ENCODE measurements at places on chromosomes 7 and 10.

DNA sequence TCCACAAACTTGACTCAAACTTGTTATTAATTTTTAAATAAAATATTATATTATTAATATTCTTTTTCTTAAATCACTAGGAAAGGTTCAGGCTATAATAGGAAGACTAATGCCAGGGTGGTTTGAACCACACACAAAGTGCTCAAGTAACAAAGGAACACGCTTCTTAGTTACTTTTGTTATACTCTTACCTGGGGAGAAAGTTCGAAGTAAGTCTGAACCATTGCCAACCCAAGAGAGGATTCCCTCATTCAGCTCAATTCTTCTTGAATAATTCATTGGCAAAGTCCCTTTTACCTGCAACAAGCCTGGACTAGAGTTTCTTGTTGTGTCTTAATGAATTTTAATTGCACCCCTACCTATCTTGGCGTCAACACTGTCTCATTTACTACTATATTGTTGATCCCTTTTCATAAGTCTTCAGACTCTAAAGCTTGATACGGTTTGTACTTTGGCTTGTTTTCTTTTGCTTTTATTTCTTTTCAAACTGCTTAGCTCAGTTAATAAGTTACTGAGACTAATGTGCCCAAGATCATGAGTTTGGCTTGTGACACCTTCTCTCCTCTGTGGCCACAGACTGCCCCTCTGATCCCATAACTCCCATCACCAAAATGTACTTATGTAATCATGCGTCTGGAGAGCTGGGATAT, 10.2 kb upstream of the C10orf67 start:
- no peak for DNase-seq

GRCh38 chr7:47406801-47407129, 175.1 kb downstream of the TNS3 start:
- no peak for DNase-seq

- DNase-seq: no peak
Observed at GRCh38 chr10:72093450-72093849, 5.1 kb upstream of the SPOCK2 start.

- no peak for DNase-seq
Observed at GRCh38 chr7:136523571-136523970, 344.9 kb upstream of the CHRM2 start.

DNA sequence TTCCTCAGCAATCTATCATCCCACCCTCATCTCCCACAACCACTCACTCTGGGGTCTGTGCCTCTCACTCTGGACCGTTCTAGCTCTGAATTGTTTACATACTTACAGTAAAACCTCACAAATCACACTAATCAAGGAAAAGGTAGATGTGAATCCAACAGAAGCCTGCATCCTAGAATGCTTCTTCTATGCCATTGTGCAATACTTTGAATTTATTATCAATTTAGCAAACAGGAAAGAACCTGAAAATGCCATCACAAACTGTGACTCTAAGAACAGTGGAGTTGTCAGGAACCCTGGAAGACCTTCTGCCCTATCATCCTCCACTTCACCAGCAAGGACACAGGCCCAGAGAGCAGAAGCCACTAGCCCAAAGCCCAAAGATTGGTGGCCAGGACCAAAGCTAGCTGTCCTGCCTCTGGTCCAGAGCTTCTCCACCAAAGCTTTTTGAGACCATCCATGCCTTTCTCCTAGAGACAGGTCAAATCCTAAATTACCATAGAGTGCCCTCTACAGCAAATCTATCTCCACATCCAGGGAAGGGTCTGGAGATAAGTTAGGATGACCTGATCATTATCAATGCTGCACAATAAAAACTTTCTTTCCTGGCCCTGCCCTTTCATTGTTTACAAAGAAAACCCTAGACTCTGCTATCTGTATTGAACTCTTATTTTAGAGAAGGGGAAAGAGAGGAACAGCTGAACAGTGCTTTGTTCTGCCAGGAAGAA, 2.4 kb downstream of the SORBS1 start:
- DNase-seq: no peak

DNA sequence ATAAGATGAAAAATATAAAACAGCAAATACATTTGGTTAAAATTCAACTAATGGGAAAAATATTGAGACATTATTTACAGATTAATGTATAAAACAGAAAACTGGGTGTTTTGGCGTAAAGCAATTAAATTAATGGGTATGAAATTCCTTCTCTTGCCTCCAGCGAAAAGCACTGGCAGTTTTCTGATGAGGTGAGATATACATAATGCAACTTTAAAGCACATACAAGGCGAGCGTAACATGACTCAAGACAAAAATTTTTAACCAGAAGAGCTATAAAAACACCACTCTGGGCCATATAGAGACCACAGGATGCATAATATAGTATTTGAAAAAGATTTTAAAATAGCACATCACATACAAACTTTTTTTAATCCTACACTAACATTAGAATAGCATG, 120.6 kb downstream of the ODAD2 start:
- no peak for DNase-seq

- DNase-seq: no peak
Observed at GRCh38 chr10:7184660-7185366, 226.0 kb downstream of the SFMBT2 start.

- no peak for DNase-seq
Observed at GRCh38 chr10:110893559-110894179, 21.9 kb downstream of the PDCD4 start.

DNA sequence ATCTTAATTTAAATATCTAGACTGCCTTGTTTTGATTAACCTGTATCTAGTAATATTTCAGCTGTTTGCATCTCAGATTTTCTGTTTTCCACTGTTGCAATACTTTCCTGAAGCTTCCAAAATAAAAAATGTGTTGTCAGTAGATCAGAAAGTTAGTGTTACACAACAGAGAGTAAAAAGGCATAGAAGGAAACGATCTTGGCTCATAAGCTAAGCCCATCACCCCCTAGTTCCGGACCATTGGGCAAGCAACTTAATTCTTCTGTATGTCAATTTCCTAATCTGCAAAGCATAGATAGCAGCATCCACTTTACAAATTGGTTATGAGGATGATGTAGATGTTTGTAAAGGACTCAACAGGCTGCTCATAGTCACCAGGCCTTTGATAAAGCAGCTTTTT, 4.4 kb downstream of the PON3 start:
- DNase-seq: no peak

- DNase-seq: no peak
Observed at GRCh38 chr7:154879629-154880028, 123.3 kb downstream of the PAXIP1 start.

DNA sequence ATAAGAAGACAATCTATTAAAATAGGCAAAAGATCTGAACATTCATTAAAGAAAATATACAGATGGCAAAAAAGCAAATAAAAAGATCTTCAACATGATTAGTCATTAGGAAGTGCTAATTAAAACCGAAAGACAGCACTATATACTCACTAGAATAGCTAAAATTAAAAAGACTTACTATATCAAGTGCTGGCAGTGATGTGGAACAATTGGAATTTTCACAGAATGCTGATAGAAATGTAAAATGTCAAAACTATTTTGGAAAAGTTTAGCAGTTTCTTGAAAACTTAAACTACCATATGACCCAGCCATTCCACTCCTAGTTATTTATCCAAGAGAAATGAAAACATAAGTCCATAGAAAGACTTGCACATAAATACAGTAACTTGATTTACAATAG, 25.0 kb upstream of the TLL2 start:
- DNase-seq: no peak

- no peak for DNase-seq
Observed at GRCh38 chr10:28201410-28202400, 101.2 kb downstream of the MPP7 start.

DNA sequence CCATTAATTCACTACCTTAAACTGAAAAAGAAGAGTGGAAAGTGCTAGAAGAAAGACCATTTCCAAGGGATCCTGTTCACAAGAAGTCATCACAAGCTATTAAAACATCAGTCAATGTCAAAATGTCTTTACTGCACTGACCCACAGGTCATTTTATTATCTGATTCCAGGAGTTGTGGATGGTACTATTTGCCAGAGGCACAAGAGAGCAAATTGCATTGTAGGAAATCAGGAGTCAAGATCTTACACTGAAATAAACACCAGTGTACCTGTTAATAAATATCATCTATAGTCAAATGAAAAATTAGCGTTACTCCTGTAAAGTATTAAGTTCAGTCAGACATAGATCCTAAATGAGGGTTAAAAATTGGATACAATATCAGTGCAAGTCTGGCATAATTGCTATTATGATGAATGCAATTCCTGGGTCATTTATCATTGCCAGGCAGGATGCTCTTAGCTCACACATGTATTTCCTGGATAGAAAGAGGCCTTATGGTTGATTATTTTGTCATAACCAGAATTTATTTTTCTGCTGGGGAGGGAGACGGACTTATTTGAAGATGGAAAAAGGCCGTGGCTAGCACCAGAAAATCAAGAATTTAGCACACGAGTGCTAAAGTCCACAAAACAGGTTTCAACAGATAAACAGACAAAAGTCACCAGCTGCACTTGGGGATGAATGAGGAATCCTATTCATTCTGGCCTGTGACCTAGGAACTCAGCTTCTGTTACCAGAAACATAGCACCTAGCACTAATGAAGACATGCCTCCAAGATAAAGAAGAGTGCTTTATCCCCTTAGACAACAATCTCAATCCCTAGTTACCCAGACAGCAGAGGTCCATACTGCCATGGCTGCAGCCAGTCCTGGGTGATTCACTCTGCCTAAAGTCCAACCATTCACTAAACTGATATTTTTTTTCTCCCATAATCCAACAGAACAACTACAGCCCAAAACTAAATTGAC, 683.1 kb upstream of the POM121L12 start:
- DNase-seq: no peak

DNA sequence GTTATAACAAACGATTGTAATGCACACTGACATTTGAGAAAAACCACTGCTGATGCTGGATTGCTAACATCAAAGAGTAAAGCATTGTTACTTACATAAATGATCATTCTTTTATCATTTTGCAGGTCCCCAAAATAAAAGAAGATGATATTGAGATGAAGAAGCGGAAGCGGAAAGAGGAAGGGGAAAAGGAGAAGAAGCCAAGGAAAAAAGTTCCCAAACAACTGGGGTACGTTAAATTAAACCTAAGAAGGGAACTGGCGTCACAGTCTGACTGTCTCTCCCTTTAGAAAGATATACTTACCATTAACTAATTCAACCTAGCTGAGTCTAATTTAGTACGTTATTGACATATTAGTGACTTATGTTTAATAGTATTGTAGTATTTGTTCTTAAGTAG, 28.1 kb downstream of the UBN2 start:
- DNase-seq: no peak

GRCh38 chr7:96826089-96826488, 116.4 kb upstream of the SEM1 start:
- DNase-seq: no peak

- no peak for DNase-seq
Observed at GRCh38 chr10:26031300-26031699, 97.3 kb downstream of the MYO3A start.

DNA sequence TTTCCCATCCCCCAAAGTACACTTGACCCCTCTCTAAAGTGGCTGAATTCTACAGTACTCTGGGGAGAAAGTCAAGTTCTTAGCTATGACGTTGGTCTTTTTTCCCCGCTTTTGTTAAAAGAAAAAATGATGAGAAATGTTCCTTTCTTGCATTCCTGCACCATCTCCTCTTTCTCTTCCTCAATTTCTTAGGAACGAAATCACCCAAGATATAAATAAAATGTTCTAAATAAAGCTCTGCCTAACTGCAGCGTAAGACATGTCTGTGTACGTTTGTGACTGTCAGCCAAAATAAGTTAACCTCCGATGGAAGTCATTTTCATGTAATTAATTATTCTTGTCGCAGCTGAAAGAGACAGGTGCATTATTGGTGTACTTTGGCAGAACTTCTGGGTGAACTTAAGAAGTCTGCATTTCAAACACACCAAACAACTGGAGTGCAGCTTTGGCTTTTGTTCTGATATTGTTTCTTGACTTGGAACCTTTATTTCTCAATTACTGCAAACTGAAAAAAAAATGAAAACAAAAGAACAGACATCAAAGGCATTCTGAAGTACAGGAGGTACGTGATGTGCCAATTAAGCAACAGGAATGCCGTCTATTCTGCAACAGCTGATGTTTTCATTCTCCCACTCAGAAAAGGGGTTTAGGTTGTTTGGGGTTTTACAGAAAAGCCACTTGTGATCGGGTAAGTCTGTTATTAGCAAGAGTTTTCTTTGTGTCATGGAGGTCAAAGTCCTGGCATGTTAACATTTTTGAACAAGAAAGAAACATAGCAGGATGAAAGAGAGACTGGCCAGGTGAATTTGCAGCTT, 82.4 kb upstream of the SDK1 start:
- no peak for DNase-seq

- DNase-seq: no peak
Observed at GRCh38 chr7:20153567-20153966, 63.6 kb downstream of the MACC1 start.

DNA sequence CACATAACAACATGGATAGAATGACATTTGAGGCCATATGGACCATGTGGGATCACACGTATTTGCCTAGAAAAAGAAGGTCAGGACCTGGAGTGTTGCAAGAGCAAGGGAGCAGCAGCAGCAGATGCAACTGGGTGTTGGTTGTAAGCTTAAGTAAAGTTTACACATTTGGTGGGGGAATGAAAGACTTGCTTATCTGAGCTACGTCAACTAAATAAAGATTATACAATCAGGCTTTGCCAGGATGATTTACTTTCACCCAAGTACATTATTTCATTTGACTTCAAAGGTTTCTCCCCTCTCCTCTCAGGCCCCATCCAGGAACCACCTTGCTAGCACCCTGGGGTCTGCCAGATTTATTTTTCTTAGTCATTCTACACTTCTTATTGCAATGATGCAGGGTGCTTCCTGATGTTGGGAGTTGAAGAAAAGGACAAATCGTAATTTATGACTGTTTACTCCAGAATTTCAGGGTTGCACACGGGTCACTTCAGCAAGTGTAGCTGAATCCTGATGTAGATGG, 591.9 kb upstream of the IGFBP3 start:
- no peak for DNase-seq

- no peak for DNase-seq
Observed at GRCh38 chr7:95867309-95867708, 95.0 kb downstream of the DYNC1I1 start.

- DNase-seq: no peak
Observed at GRCh38 chr10:92241158-92241500, 49.7 kb downstream of the CPEB3 start.

DNA sequence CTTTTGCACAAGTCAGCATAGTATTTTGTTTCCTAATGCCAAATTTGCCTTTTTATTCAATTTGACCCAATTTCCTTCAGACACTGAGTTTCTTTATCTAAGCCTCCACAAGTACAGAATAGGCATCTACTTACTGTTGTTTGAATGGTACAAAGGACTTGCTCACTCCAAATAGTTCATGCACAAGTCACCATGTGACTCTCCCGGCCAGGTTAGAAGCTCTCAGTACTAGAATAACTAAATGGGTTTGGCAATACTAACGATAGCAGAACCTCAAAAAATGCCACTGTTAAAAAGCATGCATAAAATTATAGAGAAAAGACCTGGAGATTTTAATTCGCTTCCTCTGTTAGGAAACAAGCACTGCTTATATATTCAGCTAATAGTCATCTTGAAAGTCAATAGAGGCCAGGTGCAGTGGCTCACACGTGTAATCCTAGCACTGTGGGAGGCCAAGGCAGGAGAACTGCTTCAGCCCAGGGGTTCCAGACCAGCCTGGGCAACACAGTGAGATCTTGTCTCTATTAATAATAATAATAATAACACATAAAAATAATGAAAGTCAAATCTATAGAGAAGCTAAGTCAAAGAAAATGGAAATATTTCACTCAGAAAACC, 335.8 kb upstream of the MBL2 start:
- no peak for DNase-seq

All from stimulated activated CD8-positive, alpha-beta memory T cell treated with anti-CD3 and anti-CD28 coated beads, Interleukin-2, amount 100 ng/mL, for 48 hours (primary cell).